Activated CD8-positive, alpha-beta memory T cell treated with anti-CD3 and anti-CD28 coated beads for 4 hours (primary cell): ENCODE measurements at places on chromosomes 7 and 10.

DNA sequence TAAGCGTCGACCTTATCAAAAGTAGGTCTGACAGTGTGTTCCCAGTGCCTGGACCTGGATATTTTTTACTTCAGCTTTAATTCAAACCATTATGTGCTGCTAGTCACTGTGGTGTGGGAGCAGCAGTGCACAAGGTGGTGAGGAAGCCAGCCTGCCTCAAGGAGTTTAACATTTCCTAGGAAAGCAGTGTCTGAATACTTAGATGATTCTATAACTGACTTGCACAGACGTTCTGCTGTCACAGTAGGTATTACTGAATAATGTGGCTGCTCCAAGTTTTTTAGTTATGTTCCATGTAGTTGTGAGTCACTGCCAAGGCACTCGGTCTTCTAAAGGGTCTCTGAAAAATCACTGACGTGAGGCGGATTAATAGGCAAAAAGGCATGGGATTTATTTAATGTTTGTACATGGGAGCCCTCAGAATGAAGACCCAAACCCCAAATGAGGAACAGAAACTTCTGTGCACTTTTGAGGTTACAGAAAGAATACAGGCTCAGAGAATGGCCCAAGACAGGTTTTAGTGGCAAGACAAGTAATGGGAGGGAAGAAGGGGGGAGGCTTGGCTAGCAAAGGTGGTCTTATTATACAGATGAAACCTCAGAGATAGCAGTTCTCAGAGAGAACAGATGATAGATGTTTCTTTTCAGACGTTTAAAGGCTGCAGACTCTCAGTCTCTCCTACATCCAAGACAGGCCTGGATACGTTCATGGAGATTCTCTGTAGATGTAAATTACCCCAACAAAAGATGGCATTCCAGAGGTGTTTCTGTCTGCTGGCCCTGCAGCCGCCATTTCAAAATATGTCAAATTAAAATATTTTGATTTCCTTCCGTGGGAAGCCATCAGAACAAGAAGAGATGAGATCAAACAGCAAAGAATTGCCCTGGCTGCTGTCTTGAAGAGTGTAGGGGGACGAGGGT is 209.3 kb downstream of the SDK1 start:
- no peak for DNase-seq

DNA sequence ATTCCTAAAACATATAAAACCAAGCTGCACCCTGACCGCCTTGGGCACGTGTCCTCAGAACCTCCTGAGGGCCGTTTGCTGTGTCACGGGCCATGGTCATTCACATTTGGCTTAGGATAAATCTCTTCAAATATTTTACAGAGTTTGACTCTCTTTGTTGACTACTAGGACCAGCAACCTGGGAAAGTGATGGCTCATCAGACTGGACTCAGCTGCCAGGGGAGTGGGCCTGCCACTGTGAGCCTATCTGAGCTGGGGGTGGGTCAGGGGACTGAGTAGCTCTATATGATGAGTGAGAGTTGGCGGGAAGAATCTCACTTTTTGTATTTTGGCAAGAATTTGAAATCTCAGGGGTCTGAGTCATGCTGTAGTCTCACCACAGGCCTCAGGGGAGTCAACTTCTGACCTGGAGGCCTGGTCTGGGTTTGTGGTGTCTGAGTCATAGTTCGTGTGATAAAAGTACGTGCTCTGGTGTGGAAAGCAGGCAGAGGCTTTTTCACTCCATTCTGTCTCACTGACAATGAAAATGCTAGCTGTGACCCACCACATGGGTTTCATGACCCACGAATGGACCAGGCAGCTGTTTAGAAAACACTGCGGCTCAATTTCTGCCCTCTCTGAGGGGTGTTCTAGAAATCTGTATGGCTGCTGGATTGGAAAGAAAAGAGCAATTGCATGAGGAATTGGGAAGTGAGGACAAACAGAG is 4.2 kb upstream of the UPP1 start:
- DNase-seq, result peak; percentile 59

DNA sequence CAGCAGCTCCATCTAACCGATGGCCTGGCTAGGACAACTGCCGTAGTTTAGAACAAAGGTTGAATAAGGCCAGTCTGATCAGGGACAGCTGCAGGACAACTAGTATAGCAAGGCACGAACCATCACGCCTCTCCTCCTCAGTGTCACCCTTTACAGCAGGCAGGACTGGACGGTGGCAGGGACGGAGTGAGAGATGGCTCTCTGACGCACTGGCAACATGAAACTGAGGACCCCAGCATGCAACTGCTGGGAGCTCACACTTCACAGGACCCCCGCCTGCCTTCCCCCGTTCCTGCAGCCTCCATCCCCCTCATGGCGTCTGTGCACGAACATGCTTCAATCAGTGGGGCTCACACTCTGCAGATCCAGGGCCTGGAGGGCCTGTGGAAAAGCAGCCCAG is 53.7 kb downstream of the ZRANB1 start:
- no peak for DNase-seq

DNA sequence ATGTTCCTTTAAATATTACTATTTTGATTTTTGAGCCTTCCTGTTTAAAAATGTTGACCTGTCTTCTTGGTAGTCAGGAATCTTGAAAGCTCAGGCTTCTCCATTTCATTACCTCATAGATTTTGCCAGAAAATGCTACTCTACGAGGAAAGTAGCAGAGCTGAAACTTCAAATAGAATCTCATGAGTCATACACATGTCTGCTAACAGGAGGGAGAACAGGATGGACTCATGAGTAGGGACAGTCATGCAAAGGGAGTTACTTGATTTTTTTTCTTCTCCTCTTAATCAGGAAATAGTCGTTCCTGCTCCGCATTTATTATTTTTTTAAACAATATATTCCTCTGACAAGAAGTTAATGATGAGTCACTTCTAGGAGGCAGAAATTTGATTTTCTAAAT is 37.0 kb upstream of the MINDY3 start:
- no peak for DNase-seq

- DNase-seq, result no peak
Observed at GRCh38 chr7:954330-955238, at the start of gene ADAP1. Gene ADAP1 (minus strand): TSS chr7:954680. CDS start chr7:954477, 203 bp downstream.

- DNase-seq, result no peak
Observed at GRCh38 chr7:136114966-136115762, 138.0 kb upstream of the MTPN start.

DNA sequence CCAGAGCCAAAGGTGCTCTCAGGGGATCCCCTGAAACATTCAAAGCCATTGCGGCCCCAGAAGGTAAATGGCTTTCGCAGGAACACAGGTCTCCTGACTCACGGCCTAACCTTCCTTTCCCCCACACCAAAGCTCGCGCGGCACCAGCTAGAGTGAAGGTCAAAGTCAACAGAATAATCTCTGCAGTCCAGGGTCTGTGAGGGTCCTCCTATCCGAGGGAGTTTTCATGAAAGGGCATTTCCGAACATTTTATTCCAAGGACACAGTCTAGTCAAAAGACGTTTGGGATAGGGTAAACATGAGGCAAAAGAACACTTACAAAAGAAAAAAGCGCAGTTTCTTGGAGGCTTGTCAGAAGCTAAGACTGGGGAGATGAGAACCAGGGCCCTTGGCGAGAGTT is 559 bp upstream of the STEAP2 start:
- DNase-seq, result no peak

DNA sequence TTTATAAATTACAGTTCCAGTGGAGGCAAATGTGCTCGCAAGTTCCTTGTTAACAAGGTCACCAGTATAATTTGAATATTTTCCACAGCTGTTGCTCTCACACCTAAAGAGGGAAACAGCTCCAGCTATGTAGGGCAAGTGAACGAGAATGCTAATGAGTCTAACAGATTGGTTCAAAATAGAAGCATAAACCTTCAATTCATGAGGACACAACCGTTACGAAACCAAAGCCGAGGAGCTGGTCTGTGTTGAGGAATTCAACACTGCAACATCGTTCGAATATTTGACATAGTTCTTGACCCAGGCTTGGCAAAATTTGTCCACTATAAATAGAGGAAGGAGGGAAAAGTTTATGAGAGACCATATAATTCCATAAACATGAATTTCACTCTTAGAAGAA is 161.3 kb downstream of the KLF6 start:
- no peak for DNase-seq

- no peak for DNase-seq
Observed at GRCh38 chr10:128400564-128400963, 274.3 kb upstream of the MKI67 start.

- DNase-seq, result no peak
Observed at GRCh38 chr7:121562259-121562658, 166.2 kb upstream of the FAM3C start.

GRCh38 chr7:138585283-138585993 is 115.7 kb downstream of the SVOPL start:
- DNase-seq, result no peak

DNA sequence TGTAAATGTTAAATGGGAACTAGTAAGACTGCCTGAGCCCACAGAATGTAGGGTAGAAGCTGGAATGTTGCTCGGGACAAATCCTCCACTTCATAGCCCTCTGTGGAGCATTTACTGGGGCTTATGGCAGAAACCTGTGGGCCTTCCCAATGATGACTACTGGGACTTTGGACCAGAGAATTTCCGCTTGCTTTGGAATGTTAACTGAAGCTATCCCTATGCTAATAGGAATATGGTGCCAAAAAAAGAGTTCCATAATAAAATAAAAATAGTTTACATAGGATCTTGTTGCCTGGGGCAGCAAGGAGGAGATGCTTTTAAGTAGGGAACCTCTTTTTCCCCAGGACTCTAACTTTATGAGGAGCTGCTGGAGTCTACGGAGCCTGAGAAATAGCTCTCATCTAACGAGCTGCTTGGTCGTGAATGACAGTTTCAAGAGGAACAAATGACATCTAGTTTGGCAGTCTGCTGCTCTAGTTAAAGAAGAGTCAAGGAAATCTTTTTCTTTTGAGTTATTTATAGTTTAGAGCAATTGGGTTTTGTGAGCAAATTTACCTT is 5.7 kb upstream of the DYNC2I1 start:
- no peak for DNase-seq

DNA sequence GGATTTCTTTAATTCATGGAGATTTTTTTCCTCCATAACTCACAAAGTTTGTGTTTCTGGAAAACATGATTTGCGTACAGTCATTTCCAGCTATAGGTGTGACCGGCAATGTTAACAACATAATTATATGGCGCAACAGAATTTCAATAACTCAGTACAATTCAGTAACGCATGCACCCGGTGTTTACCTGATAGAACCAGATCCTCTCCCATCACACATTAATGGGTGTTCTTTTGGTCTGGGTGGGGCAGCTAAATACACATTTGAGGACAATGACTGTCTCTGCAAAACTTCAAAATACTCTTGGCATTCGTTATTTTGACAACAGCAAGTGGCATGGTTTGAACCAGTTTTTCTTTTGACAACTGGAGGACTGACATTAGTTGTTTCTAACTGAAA is 102.3 kb downstream of the KLF6 start:
- DNase-seq, result no peak

DNA sequence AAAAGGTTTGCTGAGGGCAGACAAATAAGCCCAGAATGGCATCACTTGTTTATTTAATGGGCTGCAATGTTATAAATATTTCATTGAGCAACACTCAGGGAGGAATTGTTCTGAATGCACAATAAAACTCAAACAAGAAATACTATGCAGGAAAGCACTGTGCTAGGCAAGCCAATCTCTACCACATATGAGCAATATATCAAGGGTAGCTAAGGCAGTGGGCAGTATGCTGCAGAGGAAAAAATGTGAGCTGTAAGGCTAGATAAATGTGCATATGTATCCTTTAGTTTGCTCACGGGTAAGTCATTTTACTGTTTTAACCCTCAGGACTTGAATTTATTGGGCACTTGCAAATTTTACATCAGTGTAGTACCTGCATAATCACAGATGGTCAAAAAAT is 349.6 kb downstream of the CDC14C start:
- no peak for DNase-seq

DNA sequence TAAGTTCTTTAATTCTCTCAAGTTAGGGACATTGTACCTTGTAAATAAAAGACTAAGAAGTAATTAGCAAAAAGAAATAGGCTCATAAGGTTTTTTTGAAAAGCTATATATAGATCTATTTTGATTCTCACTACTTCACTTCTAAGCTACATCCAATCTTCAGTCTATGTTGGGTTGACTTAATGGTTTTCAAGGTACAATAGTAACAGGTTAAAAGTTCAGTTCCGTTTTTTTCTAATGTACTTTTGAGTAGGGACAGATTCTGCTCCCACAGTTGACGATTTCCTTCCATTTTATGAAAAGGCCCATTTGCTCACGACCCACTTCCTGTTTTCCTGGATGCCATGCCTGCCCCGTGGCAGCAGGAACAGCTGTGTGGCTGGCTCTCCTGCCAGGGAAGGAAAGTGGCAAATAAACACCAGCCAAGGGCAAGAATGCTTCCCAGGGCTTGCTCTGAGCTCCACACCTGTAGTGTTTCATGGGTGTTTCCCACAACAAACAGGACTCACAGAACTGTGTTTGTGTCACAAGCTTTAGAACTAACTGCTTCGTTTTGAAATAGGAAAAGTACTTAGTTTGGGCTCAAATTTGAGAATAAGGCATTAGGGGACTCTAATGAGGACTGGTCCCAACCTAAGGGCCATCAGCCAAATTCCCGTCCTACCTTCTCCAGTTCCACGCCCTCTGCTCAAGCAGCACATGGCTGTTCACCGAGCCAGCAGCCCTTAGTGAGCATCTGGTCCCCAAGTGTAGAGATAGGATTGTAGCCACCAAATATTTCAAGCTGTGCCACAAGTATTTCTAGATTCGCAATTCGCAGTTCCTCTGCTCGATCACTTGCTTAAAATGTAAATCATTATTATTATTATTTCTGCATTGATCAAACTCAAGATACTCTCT is 240.7 kb downstream of the COBL start:
- no peak for DNase-seq

DNA sequence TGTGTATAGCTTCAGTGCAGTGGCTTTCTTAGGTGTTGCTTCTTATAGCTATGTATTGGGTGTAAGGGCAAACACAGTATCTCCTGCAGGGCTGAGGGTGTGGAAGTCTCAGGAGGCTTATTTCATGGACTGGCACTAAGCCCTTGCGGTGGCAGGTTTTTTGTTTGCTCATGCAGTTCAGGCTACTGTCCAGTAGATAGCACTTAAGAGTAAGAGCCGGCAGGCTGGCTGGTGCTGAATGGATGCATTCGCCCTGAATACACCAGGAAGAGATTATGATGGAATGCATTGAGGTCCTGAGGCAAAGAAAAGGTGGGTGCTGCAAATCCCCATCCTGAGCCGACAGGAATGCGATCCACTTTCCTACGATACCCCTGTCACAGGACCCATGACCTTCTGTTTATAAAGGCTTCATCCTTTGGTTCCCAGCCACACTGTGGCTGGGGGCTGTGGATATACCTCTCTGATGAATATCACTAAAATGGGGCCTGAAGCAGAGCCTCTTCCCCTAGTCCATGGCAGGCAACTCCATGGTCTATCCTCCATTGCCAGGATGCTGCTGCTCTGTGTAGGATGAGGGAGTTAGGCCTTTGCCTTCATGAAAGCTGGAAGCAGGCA is 44.9 kb downstream of the ANXA8 start:
- no peak for DNase-seq

GRCh38 chr7:99129001-99129400 is 14.9 kb downstream of the SMURF1 start:
- DNase-seq, result no peak

- DNase-seq, result no peak
Observed at GRCh38 chr7:2956526-2957368, 86.9 kb downstream of the CARD11 start.
